ENCODE measurements at places on chromosomes 7 and 10.

- peak; percentile 60 for DNase-seq
These were observed 154.1 kb upstream of the AHR start for GRCh38 chr7:17144322-17144721.

DNA sequence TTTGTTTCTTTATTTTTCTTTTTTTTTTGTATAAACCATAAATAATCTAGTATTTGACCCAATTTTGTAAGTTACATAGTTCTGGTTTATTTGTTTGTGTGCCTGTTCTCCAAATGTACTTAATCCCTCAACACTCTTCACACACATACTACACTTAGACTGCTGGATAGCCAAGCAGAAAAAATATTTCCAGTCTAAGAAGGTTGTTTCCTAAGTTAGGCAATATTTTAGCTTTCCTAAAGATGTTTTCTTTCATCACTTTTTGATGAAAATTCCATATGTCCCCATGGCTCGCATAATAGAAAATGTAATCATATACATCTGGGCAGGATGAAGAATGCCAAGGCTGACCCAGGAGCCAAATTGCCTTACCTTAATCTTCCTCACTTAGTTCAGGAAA is 105.3 kb downstream of the PPP1R3A start:
- no peak for DNase-seq

DNA sequence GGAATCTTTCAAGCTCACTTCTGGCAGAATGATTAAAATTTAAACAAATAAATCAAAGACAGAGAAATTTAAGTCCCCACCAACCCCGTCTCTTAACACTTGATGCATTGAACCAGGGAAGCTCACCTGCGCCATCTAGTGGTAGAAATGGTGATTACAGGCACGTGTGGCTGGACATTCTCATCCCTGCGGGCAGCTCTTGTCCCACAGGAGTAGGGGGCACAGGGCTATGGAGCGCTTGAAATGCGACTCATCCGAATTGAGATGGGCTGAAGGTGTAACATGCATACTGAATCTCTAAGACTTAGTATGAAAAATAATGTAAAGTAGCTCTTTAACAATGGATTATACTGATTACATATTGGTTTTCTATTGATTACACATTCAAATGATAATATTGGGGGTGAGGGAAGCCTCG is 24.8 kb upstream of the SLIT1 start:
- DNase-seq: peak; percentile 66

- peak; percentile 84 for DNase-seq
These were observed 38.0 kb downstream of the STARD3NL start for GRCh38 chr7:38215735-38216670.

DNA sequence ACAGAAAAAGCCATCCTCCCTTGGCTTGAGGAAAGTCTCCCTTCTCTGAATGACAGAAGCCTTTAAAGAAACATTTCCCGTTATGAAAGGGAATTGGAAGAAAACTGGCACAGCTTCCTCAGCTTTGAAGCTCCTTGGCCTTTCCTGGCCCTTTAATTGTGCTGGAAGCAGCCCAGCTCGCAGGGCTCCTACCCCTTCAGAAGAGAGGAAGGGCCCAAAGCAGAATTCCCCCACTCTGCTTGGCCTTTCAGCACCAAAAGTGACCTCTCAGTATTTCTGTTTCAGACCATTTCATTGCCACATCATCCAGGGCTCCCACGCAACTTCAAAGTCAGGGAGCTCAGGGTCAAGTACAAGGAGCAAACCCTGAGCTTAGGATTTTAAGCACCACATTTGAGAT is 4.2 kb downstream of the AFAP1L2 start:
- DNase-seq: no peak

DNA sequence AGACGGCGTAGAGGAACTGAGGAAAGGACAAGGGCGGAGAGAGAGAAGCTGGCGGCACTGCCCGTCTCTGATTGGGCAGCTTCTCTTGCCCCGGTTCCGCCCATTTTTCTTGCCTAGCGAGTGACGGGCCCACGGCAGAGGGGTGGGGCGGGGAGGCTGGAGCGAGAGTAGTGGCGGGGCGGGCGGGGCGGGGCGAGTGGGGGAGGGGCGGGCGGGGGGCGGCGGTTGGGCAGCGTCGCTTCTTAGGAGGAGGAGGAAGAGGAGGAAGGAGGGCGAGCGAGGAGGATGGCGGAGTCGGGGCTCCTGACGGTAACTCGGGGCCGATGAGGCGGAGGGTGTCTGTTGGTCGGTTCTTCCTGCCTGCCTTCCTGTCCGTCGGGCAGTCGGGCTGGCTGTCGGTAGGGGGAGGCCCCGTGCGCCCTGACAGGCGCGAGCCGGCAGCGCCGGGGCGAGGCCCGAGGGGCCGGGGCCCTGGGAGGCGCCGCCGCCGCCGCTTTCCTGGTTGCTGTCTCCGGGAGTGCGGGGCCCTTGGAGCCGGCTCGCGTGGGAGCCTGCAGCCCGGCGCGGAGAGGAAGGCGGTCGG is at the start of gene SHOC2:
TSS of gene SHOC2 (plus strand) at position 256 of the 583 bp plus-strand sequence. CDS start 44,755 bp downstream, outside the sequence.
- peak; percentile 100 for DNase-seq

DNA sequence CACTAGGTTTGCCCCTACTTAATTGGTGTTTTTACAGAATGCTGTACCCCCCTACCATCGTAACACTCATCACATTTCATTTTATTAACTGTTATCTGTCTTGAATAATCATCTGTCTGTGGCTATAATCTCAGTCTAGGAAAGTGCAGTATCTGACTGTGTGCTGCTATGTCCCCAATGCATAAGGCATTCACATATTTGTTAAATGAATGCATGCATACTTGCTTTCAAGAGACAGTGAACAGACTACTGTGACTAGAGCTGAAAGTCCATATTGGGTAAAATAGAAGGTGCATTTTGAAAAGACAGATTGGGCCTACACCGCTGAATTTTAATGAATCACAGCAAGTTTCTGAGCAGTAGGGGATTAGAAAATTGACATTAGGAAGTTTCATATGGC is 112.3 kb downstream of the ARHGAP12 start:
- DNase-seq: no peak

- DNase-seq: no peak
These were observed 6.1 kb upstream of the UBE2H start for GRCh38 chr7:129958643-129959470.

DNA sequence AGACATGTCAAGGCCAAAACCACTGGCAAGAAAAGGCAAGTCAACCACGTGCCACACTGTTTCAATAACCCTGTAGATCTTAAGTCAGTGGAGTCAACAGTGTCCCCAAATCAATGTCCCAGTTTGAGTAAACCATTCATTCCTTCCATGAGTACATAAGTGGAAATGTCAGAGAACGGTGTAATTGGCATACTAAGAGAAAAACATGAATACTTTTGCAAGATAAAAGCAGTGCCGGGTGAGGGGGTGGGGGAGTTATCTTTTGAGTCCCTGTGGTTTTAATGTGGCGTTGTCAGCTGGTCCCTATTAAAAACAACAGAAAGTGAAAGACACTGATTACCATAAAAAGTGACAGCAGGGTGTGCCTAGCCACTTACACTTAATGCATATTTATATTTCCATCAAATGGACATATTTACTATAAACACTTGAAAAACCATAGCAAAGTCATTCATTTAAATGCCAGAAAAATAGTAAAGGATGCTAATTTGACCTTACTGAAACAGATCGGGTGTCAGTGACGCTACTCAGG is 37.8 kb downstream of the RSU1 start:
- peak; percentile 60 for DNase-seq

GRCh38 chr7:15662451-15662850 is 24.0 kb downstream of the MEOX2 start:
- no peak for DNase-seq

Measured in CD4-positive, alpha-beta T cell treated with Interleukin-10 for 1 hour (primary cell).